CD8-positive, alpha-beta memory T cell (primary cell): ENCODE measurements at places on chromosomes 1 and 21. TPM values are rescaled to one million over a fixed set of nuclear protein-coding genes. Genes with fewer than 3 reads are reported as not detected.

The PLA2G2C gene
- not detected for total RNA-seq

The DSCAM gene
- total RNA-seq, result not detected

The SLC45A1 gene
- total RNA-seq, result 0.58 TPM

The S1PR1 gene
- 118 TPM for total RNA-seq

The FCGR1A gene
- not detected for total RNA-seq

The CACNA1S gene
- total RNA-seq, result not detected

The BEND5 gene
- total RNA-seq, result 0.55 TPM

The NPL gene
- total RNA-seq, result 12.3 TPM

The COL6A1 gene
- 12.1 TPM for total RNA-seq

The AVPR1B gene
- total RNA-seq, result not detected

The SLC9C2 gene
- not detected for total RNA-seq

The ATAD3C gene
- 0.53 TPM for total RNA-seq

The CHODL gene
- total RNA-seq, result not detected

The CA6 gene
- 1.2 TPM for total RNA-seq

The SLC44A3 gene
- 0.47 TPM for total RNA-seq
